ACHN (cell line): ENCODE measurements at places on chromosomes 5 and 9.

DNA sequence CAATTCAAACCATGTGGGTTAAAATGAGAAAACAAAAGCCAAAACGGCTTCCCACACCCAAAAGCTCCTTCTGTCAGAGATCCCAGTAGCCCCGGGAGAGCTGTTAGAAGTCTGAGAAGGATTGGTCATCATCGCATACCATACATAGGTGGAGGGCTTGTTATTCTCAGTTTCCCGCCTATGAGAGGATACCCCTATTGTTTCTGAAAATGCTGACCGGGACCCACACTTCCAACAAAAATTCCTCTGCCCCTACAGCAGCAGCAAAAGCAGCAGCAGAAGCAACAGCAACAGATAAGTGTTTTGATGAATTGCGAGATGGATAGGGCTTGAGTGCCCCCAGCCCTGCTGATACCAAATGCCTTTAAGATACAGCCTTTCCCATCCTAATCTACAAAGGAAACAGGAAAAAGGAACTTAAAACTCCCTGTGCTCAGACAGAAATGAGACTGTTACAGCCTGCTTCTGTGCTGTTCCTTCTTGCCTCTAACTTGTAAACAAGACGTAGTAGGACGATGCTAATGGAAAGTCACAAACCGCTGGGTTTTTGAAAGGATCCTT, at the start of gene TEK:
TEK (plus strand) TSS at position 245 of the 561 bp plus-strand sequence. CDS start 366 bp downstream, outside the sequence.
- DNase-seq, result no peak

- DNase-seq, result no peak
Observed at GRCh38 chr5:8633259-8633658, 764.3 kb downstream of the MTRR start.

- DNase-seq, result peak; percentile 16
Observed at GRCh38 chr5:159178978-159179377, 30.4 kb downstream of the RNF145 start.

DNA sequence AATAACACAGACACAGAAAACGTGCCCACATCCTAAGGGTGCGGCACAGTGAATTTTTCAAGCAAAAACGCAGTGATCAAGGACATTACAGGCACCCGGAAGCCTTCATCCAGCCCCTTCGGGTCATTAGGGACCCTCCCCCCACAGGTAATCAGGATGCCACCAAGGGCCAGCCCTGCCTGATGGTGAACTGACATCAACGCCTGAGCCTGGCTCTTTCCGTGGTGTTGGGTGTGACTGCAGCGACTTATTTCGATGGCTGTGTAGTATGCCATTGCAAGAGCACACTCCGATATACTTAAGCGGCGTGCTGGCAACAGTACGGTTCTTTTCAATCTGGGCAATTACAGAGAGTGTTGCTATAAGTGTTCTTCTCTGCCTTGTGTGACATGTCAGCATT, 310.0 kb upstream of the IRX1 start:
- no peak for DNase-seq

GRCh38 chr5:126267438-126267837, 155.8 kb upstream of the GRAMD2B start:
- DNase-seq, result no peak

DNA sequence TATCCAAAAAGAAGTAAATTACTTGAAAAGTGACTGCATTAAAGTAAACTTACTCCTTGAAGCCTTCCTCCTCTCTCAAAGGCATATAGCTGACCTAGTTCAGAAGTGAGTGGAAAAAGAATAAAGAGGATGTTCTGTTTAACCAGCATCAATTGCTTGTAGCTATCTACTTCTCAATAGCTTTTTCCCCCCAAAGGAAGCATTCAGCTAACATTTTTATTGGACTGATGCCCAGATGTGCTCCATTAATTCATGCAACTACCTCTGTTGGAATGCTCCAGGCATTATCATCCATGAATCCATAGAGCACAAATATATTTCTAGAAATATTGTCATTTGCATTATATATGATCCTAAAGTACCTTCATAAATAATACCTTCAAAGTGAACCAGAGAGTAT, 132.8 kb downstream of the RASEF start:
- DNase-seq, result no peak

DNA sequence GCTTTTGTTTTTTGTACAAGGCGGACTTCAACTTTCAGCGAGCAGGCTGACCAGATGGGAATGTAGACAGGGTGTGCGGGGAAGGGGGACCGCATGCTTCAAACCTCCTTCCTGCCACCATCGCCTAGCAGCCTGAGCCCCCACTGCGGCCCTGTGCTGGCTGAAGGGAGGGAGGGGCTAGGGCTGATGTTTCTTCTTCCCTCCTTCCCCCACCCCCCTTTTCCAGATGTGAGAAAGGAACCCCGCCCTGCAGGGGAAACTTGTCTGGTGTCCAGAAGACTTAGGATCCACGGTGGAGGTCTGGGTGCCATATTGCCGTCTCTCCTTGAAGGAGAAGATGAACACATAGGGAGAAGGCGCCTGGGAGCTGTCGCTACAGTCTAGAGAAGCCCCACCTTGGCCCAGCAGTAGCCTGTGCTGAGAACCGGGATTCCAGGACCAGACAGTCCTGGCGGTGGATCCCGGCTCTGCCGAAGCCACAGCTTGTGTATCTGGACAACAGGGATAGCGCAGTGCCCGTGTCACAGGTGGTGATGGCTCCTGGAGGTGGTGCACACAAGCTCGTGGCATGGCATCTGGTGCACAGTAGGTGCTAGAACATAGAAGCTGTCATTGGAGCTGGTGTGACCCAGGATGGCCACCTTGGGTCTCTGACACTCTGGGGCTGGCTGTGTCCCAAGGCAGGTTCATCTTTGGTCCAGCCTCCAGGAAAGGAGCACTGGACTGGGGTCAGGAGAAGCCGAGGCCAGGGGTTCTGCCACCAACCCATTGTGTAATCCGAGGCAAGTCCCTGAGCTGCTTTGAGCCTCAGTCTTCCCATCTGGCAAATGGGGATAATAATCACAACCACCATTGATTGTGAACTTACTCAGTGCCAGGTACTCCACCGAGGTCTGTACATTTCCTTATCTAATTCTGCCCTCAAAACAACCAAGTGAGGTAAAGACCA, 205.6 kb downstream of the C9orf50 start:
- DNase-seq, result no peak

GRCh38 chr5:16983022-16983639, 47.0 kb upstream of the MYO10 start:
- no peak for DNase-seq

GRCh38 chr5:144390133-144390532, 219.5 kb downstream of the KCTD16 start:
- peak; percentile 9 for DNase-seq

DNA sequence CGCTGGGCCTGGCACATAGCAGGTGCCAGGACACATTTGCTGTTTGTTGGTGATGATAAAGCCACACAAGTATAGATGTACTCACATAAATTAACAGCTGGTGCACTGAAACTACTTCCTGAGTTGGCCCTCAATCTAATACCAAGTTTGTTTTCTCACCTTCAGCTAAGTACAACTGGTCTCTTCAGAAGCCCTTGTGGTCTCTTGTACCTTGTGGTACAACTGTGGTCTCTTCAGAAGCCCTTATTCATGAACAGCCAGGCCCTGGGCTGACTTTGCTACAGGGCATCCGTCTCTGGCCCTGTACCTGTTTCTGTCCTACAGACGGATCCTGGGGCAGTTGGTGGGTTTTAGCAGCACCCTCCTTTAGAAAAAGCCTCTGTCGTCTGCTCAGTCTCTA, 81.5 kb downstream of the DAB2IP start:
- no peak for DNase-seq

DNA sequence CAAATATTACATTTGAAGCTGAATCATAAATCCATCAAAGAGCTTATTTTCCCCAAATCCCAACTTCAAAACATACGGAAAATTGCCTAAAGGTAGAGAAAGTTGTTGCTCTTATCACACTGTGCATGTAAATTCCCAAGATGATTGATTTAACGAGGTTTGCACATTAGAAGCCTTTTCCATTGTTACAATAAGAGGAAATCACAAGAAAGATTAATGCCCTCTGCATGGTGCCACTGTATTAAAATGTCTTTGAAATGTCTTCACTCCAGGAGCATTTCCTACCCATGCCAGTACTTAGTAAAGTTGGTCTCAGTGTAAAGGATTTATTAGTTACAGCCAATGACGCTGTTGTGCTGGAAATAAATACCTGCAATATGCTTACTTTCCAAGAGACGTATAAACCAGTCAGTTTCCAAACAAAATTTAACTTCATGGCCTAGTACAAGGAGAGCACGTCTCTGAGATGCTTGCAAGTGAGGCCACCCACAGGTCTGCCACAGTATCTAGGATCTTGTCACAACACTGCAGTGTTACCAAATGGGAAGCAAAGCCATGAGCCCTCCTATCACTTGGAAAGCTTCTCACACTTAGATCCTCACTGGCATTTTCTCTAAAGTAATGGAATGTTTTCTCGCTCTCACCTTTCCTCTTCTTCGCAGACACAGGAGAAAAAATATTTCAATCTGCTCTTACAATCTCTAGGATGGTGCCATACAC, 112.4 kb downstream of the CETN3 start:
- no peak for DNase-seq

- DNase-seq, result no peak
Observed at GRCh38 chr9:22855980-22856379, 409.4 kb downstream of the DMRTA1 start.

- no peak for DNase-seq
Observed at GRCh38 chr5:38448568-38449350, 107.7 kb downstream of the LIFR start.

DNA sequence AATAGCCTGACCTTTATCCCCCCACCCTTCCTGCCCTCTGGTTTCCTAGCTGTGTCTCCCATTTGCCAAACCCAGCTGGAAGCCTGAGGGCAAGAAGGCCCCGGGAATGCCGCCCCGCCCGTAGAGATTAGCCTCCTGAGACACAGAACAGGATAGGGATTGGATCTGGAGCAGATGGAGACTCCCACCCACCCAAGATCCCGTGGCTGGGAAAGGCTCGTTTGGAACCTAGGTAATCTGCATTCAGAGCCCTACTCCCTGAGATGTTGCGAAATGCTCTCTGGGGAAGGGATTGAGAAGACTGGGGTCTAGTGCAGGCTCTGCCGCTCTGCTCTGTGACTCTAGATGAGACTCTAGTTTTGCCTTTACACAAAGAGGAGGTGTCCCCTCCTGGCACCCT, 10.9 kb downstream of the AQP3 start:
- DNase-seq, result no peak

- DNase-seq, result no peak
Observed at GRCh38 chr9:97737429-97737828, 40.3 kb upstream of the XPA start.

- peak; percentile 56 for DNase-seq
Observed at GRCh38 chr5:17918373-17919104, 284.3 kb downstream of the TAF11L14 start.

DNA sequence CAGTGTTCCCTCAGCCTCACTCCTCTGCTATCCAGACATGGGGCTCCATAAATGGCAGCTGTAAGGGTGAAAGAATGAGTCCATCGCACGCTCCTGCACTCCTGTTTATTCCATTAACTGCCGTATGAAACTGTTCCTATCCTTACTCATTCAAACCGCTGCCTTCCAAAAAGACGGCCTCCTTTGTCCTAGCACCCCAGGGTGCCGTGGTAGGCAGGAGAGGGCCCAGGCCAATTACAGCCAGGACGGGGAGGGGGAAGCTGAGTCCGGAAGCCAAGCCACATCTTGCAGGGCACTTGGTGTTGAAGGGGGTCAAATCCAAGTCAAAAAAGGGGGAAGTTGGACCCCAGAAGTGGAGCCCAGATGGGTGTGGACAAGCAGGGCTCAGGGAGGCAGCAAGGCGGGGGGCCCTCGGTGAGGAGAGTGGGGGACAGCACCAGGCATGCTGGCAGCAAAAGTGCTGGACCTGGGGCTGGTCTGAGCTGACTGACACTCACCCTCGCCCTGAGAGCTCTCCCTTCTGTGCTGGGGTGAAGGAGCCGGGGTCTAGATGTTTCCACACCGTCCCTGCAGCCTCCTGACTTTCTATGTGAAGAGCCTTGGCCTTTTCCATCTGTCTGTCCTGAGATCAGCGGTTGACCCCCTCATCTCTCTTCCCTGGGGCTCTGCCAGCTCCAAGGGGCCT, 63.3 kb downstream of the COL23A1 start:
- no peak for DNase-seq

DNA sequence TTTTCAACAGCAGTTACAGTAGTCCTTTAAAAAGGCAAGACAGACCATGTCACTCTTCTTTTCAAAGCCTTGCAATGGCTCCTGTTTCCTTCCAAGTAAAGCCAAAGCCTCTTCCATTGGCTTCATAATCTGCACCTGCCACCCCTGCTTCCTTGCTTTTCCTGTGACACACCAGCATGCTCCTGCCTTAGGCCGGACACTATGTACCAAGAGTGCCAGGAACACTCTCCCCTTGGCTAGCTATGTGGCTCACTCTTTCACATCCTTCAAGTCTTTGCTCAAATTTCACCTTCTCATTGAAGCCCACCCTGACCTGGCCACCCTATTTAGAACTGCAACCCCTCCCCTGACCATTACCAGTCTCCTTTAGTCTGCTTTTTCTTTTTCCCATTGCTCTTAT, 22.2 kb upstream of the TRAF1 start:
- DNase-seq, result no peak

DNA sequence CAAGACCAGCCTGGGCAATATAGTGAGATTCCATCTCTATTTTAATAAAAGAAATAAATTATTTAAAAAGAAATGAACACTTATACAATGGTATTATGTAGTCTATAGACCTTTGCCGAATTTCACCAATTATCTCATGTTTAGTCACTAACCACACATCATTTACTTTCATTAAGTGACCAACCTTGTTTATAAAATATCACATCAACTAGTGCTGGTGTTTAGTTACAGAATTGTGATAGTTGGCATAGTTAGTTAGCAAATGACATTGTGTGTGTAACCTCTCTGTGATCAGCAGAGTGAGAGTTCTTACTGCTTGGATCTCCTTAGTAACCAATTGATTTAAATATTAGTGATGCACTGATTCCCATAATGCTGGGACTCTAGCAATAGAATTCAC, 71.8 kb downstream of the PRR16 start:
- DNase-seq, result no peak

- no peak for DNase-seq
Observed at GRCh38 chr9:90775657-90776056, 26.0 kb upstream of the SYK start.

DNA sequence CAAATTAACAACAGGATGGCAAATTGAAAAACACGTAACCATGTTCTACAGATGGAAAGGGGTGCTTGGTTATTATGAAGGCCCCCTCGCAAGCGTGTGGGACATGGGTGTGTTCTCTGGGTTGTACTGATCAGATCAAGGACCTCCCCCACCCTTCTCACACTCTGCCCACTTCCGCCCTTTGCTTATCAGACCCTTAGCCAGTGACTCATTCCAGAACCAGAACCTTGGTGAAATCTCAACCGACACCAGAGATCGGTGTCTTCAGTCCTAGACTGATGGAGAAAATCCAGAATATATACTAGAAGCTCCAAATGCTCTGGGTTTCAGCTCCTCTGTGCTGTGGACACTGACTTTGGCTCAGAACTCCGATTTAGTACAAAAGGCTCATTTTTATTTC, 64.9 kb downstream of the PTTG1 start:
- DNase-seq, result no peak

DNA sequence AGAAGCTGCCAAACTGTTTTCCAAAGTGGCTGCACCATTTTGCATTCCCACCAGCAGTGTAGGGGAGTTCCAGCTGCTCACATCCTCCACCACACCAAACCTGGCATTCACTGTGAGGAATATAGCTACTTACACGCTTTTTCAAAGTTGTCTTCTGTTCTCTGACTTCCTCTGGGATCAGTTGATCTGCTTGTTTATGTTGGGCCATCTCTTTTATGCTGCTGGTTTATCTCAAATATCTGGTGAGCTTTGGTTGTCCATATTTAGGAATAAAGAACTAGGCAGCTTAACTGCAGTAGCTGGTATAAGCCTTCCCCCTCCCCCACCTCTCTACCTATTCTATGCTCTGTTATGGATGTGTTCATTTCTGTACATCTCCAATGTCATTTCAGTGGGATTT, 8.5 kb upstream of the ZNF79 start:
- no peak for DNase-seq

GRCh38 chr5:168800701-168801100, 221.5 kb upstream of the PANK3 start:
- DNase-seq, result no peak
